Stimulated activated CD8-positive, alpha-beta memory T cell treated with anti-CD3 and anti-CD28 coated beads, Interleukin-12 subunit alpha, Interleukin-12 subunit beta, amount 100 ng/mL, for 1 hour (primary cell): ENCODE measurements at places on chromosomes 7 and 10.

DNA sequence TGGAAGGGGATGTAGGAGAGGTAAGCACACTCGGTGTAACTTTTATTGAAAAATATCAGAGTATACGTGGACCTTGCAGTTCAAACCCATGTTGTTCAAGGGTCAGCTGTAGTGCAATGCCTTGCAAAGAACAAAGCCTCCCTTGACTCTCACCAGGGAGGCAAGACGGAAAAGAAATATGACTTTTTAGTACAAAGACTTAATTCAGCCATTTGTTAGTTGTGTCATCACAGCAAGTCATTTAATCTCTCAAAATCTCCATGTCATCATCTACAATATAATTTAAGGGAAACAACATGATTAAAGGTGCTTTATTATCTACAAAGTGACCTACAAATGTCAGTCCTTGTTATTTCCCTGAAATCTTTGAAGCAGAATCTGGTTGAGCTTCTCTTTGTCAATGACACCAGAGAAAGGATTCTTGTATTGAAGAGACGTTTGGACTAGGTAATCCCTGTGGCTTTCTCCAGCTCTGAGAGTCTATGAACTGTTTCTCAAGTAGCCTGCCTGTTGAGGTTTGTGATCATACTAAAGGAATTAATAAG, 502.8 kb downstream of the REEP3 start:
- no peak for DNase-seq

GRCh38 chr7:323410-323809, 33.4 kb downstream of the FOXL3 start:
- DNase-seq = no peak

- no peak for DNase-seq
These were observed 110.2 kb downstream of the ELAPOR2 start for GRCh38 chr7:86949052-86949778.

- no peak for DNase-seq
These were observed at the start of gene INA for GRCh38 chr10:103276896-103277712. Gene INA (plus strand): TSS chr10:103277138. CDS start chr10:103277212, 74 bp downstream.

DNA sequence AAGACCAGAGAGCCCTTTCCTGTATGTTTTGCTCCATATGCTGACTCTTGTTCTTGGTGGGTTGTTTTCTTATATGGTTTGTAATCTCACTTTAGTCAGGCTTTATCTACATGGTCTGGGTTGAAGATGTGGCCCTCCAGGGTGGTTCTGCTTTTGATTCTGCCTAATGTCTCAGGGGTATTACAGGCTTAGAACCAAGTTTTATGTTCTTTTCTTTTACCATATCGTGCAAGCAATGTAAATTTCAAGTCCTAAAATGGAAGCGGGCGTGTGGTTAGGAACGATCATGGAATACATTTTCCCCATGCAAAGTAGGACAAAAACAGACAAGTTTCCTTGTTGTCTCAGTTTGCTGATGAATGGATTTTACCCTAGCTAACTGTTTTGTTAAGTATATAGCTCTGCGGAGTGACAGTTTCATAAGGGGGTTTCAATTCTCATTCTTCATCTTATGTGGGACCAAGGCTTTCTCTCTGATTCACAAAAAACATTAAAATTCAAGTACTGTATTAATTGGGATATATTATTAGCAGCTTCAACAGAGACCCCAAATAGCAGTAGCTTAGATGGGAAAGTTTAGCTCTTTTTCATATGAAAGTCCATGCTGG, 58.7 kb downstream of the MTURN start:
- DNase-seq = no peak

DNA sequence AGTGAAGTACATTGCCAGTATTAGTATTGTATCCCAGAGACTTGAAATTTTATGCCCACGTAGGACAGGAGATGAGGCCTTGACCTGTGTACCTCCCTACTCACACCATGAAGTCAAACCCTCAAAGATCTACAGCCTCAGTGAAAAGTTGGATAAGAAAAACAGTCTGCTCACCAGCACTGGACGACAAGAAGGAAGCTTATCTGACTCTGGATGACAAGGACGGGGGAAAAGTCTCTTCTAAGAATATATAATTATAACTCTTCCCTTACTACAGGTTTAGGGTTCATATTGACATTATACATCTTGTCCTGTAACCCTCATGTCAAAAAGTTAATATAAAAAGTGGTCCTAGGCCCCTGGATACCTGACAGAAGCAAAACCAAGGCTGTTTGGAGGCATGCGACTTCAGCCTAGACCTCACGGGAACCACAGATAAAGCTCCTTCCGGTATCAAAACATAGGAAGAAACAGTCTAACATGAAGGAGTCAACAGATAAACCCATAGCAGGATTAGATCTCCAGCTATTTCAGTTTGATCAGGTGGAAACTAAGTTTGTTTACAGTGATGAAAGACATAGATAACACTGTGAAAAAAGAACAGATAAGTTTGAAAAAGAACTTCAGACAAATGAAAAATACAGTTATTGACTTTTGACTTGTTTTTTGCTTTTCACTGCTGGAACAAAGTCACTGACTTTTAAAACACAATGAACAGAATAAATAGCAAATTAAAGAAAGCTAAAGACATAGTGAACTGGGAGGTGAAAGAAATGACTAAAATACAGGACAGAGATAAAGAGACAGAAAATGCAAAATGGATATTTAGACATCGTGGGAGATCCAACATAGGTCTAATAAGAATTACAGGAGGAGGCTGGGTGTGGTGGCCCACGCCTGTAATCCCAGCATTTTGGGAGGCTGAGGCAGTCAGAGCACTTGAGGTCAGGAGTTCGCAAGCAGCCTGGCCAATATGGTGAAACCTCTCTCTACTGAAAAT, 145.9 kb downstream of the PHTF2 start:
- DNase-seq = no peak

DNA sequence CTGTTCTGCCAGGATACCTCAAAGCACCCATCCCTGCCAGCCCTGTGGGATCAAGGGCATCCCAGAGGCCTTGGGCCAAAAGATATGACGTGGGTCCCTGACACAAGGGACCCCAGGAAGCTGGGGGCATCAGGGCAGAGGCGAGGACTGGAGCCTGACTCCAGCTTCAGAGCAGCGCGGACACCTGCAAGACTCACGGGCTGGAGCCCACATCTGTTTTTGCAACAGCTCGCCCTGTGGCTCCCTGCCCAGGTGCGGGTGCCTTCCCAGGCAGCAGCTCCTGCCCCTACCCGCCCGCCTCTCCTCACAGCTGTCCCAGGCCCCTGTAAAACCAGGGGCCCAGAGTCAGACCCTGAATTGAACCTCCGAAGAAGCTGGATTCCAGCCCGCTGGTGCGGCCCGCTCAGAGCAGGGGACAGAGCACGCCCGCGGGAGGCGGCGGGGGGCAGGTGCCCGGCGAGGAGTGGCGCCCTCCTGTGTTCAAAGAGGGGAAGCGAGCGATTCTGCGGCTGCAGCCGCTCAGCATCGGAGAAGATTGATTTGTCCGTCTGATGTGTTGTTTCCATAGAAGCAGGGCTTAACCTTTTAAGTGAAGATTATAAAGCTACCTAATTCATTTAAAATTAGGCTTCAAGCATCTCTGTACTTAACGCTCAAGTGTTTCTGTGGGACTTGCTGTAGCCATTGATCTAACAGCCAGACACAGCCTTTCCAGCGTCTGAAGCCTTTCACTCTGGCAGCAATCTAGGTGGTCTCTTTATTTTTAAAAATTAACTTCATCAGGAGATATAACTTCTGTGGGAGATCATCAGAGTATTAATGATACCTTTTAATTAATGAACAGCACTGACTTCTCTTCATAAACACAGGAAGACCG, 88.4 kb downstream of the BEND7 start:
- DNase-seq = peak; percentile 39

DNA sequence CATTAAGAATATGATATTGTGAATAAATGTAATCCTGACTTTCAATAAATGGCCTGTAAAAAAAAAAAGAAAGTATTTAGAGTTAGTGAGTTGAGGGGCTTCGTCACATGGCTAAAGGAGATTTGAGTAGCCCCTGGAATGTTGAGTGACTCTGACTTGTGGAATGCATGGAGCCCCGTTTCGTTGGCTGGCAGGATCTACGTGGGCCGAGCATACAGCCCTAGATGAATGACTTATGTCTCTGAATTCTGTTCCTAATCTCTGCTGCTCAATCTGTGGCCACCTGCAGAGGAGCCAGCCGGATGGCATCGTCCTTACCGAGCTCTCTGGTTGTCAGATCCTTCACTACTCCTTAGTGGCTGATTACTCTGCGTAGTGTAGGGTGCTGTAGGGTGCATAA, 155.7 kb downstream of the MGMT start:
- DNase-seq = no peak

DNA sequence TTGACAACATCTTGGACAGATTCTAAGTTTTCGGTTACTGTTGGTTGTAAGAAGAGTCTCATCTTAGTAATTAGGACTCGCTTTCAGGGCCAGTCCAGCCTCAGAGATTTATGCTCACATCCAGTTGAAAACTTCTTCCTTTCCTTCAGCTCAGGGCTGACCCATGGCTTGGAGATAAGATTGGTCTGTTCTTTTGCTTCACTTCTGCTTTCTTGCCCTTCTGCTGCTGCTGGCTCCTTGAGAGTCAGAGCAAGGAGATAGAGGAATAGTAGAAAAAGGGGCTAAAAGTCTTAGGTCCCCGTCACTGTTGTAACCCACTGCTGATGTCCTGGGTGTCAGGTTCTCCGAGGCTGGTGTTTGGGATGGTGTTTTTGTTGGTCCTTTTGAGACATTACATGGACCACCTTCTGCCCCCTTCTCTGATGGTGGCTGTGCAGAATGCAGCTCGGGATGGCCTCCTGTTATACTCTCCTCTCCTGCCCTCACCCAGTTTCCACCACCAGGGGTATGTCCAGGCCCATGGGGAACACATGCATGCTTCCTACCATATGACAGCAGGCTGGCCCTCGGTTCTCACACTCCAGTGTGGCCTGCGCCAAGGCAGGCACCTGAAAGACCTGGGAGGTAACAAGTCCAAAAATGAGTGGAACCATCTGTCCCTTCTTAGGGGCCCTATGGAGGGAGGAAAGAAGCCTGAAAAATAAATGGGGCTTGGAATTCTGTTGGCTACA, 67.8 kb upstream of the PCBD1 start:
- DNase-seq = no peak

DNA sequence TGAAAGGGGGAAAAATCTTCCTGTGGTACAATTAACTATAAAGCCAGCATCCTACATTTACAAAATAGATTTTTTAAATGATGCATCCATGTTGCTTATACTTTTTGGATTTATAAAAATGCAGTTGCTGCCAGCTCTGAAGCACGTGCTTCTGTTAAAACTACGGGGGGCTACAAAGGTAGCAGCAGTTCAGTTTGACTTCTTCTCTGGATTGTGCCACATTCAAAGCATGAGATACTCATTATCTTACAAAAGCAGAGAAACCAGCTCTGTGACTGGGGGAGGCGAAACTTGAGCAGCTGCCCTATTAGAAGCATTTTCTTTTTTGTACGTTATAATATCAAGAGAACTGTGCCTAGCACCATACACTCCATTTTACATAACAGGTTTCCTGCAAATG, 31.1 kb downstream of the NEUROD6 start:
- DNase-seq = no peak

DNA sequence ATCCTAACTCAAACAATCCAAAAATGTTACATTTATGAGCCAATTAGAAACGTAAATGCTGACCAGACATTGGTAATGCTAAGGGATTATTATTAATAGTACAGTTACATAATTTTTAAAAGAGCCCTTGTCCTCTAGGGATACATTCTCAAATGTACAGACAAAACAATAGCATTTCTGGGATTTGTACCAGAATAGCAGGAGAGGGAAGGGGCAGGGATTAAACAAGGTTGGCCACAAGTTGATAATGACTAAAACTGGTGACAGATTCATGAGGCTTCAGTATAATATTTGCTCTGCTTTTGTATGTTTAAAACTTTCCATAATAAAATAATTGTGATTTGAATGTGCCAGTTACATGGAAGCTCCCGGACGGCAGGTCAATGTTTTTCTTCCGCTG, 27.0 kb downstream of the HSPA12A start:
- no peak for DNase-seq

DNA sequence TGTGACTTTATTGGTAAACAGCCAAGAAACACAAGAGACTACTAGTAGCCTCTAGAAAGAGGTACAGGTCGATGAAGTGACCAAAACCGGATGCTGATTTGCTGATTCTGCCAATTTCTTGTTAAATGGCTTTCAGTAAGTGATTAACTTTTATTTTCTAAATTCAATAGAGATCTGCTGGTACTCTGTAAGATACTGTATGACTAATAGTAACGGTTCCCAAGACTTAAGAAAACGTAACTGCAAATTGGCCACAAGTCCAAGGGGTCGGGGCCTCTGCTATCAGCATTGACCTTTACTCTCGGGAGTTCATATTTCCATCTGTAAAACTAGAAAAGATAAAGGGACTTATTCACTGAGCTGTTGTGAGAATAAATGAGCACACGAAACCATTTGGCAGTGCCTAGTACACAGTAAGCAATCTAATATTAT, 1.4 kb downstream of the FAM3C start:
- DNase-seq = no peak

GRCh38 chr10:71857934-71858890, 7.2 kb upstream of the PSAP start:
- DNase-seq = no peak

- no peak for DNase-seq
These were observed 151.4 kb downstream of the PTPN20 start for GRCh38 chr10:47062441-47063200.

DNA sequence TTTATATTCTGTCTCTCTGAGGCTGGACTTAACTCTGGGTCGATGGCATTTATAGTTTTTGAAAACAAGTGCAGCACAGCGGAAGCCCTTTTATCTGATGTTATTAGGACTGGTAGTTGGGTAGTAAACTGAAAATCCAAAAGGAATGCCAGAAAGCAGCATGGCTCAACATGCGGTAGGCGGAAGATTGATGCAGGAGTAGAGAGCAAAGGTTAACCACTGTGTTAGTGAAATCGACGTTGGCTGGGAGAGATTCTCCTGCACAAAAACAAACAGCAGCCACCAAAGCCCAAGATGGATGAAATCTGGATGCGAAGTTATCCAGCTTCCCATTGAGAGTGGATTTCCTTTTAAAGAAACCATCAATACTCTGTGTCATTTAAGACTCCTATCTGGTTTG, 54.5 kb upstream of the EMX2 start:
- no peak for DNase-seq

DNA sequence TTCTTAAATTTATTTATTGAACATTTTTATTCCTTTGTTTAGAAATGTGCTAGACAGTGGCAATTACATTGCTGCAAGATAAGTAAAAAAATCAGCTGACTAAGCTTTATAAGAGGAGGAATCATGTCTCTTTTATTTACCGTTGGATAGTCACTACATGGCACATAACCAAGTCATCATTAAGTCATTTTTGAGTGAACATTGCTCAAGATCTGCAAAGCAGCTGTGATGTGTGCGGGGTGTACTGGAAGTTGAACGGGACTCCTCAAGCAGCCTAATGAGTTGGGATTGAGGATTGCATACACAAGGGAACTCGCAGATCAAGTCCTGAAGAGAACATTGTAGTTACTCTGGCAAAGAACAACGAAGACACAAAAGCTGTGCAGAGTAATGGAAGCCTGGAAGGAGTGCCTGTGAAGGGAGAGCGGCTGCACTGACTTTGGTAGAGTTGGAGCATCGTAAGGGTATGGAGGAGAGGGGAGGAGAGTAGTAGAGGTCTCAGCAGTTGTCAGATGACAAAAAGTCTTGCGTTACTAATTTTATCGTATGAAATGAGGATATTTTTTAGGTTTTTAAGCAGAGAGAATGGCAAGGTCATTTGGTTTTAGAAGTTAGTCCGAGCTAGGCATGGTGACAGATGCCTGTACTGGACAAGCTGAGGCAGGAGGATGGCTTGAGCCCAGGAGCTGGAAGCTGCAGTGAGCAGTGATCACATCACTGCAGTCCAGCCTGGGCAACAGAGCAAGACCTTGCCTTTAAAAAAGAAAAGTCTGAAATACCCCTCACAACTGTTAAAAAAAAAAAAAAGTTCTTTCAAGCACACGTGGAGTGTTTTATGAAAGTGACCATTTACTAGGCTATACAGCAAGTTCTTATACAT, 95.1 kb downstream of the BMPR1A start:
- DNase-seq = no peak
